Activated CD4-positive, alpha-beta T cell treated with anti-CD3 and anti-CD28 coated beads, Interleukin-2, amount 50 U/mL, for 48 hours (primary cell): ENCODE measurements at places on chromosomes 12 and 14.

DNA sequence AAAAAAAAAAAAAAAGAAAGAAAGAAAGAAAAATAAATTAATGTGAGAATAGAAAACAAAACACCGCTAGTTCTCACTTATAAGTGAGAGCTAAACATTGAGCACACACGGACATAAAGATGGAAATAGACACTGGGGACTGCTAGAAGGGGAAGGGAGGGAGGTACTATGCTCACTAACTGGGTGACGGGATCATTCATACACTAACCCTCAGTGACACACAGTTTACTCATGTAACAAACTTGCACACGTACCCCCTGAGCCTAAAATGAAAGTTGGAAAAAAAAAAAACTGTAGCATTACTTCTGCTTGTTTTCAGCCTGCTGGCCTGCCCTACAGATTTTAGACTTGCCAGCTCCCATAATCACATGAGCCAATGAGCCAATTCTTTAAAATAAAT is 10.5 kb upstream of the PRMT5 start:
- no peak for DNase-seq

DNA sequence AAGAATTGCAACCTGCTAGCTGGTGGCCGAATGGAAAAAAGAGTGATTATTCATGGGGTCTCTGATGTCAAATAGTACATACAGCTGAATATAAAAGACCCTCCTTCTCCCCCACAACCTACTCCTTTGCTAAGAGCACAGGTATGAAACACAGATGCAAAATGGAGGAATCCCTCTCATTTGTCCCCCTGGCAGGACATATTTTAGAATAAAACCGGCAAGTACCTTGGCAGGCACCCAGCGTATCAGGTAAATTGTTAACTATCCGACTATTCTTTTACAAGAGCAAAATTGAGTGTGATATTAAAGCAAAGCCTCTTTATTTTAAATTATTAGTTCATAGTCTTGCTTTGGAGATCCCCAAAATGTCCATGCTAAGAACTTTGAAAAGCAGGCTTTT is 73.7 kb upstream of the USP44 start:
- no peak for DNase-seq

GRCh38 chr12:25320123-25321006 is 69.6 kb upstream of the KRAS start:
- DNase-seq = no peak

GRCh38 chr12:19200261-19200660 is 70.7 kb downstream of the PLEKHA5 start:
- DNase-seq = no peak

DNA sequence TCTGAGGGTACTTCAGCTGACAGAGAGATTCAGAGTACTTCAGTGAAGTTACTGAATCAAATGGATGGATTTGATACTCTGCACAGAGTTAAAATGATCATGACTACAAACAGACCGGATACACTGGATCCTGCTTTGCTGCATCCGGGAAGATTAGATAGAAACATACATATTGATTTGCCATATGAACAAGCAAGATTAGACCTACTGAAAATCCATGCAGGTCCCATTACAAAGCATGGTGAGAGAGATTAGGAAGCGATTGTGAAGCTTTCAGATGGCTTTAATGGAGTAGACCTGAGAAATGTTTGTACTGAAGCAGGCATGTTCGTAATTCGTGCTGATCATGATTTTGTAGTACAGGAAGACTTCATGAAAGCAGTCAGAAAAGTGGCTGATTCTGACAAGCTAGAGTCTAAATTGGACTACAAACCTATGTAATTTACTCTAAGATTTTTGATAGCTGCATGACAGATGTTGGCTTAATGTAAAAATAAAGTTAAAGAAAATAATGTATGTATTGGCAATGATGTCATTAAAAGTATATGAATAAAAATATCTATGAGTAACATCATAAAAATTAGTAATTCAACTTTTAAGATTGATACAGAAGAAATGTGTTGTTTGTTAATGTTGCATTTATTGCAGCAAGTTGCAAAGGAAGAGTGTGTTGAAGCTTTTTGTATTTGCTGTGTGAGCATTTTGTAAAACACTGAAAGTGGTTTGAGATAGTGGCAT is 136.1 kb upstream of the RAP1B start:
- DNase-seq = no peak

DNA sequence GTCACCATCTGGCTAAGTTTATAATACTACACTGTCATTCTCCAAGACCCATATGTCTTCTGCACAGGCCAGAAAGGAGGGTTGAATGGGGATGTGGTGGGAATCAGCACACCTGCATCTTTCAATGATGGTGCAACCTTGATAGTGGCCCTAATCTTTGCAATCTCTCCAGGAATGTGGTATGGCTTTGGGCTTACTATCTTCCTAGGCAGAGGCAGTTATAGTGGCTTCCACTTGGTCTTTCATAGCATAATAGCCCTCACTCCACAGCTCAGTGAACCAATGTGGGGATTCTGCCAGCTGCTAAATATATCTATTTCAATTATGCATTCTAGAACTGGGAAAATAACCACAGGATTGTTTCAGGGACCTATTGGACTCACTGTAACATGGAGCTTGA is 61.8 kb upstream of the ATP2B1 start:
- DNase-seq = no peak

DNA sequence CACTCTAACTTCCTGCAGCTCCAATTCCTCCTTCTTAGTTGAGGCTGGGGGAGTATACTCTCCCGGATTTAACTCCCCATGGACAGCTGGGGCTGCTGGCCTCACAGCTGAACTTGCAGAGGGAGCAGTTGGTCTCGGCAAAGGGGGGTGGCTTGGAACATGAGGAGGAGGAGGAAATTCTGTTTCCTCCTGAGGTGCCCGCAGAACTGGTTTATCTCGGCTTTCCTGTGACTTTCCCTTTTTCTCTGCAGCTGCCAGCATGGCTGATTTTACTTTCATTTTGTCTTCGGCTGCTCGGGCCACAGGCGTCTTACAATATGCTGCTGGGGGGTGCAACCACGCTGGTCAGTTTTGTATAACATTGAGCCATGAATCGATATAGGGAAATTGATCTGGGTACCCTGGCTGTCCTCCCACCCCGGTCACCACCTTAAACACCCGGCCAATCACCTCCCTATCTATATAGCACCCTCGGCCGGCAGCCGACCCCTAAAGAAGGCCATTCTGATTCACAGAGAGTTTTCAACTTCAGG is 1317.6 kb downstream of the TMEM121 start:
- DNase-seq = peak; percentile 36

DNA sequence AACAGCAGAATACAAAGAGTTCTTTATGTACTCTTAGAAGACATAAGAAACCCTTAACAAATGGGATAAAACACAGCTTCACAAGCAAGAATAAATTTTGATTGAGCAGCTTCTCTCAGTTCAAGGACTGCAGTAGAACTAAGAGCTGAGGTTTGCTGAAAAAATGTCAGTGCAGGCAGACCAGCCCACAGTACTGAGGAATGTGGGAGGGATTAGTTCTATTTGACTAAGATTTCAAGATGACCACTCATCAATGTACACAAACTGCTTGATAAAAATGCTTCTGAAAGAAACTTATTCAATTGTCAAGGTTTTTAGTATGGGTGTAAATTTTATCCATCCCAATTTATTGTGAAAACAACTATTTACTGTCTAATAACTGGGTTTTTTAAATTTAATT is 138.4 kb downstream of the SEC23A start:
- DNase-seq = no peak

- no peak for DNase-seq
Observed at GRCh38 chr12:107291018-107291417, 197.7 kb upstream of the CRY1 start.
